HEK293T (cell line): ENCODE measurements at places on chromosomes 1 and 21.
A peak's percentile ranks its signal among the peaks of the same experiment; 100 is the strongest.

- peak; percentile 90 for DNase-seq
These were observed at the start of gene IL20 for GRCh38 chr1:206864939-206865671. IL20 (plus strand) TSS chr1:206865623; CDS start chr1:206865853, 230 bp downstream.

DNA sequence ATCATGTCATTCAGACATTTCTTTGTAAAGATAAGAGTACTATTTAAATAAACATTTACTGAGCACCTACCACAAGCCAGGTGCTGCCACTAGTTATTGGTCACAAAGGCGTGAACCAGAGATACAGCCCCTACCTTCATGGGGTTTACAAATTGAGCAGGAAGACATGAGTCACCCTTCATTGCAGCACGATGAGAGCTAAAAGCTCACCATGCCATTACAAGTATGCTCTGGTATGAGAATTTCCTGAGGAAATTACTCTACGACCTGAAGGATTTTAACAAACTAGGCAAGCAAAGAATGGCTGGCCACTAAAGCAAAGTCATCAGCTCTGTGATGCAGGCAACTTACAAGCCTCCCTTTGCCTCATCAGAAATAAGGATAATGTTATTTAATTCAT is 346.8 kb downstream of the BRINP2 start:
- DNase-seq = no peak

GRCh38 chr1:238499021-238499420 is 608.3 kb upstream of the ZP4 start:
- no peak for DNase-seq

DNA sequence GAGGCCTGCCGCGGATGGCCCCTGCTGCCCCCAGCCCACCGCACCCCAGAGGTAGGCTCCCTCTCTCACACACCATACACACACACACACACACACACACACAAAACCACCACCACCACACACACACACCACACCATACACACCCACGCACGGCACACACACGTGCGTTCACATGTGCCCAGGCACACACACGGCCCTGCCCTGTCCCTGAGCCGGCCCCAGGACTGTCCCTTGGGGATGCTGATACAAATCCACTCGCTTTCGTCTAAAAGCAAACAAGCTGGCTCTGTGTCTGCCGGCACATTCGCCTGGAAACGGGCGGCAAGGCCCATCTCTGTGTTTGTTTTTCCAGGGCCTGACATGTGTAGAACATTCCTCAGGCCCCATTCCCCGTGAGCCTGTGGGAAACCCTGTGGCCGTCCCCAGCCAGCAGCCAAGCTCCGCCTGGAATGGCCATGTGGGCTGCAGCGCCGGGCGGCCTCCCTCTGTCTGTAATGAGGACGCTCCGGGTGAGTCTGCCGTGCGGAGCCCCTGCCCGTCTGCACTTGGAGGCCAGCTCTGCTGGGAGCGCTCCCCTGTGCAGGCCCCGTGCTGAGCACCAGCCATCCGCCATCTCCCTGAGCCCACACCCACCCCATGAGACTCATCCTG is 67.4 kb downstream of the DMRTB1 start:
- DNase-seq = no peak

DNA sequence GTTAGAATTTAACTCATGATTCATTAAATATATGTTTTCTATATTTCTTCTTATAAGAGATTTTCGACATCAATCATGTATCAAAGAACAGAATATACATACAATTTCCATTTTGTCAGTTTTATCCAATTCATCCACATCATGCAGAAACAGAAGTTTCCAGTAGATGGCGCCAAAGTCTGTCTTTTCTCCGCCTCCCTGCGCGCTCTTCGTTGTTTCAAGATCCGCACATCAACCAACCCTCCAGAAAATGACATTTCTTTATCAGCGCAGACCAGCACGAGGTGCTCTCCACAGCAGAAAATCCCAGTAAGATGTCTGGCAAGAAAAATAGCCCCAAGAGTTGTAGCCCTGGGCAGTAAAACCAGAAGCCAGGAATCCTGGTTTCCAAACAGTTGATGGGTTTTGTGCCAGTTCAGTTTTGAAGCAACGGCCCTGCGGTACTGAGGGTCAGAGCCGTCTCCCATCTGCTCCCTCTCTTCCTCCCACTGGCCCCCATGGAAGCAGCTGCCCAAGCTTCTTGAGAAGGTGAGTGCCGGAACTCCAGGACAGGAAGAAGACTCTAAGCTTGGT is 38.6 kb upstream of the GPR137B start:
- DNase-seq = peak; percentile 85

DNA sequence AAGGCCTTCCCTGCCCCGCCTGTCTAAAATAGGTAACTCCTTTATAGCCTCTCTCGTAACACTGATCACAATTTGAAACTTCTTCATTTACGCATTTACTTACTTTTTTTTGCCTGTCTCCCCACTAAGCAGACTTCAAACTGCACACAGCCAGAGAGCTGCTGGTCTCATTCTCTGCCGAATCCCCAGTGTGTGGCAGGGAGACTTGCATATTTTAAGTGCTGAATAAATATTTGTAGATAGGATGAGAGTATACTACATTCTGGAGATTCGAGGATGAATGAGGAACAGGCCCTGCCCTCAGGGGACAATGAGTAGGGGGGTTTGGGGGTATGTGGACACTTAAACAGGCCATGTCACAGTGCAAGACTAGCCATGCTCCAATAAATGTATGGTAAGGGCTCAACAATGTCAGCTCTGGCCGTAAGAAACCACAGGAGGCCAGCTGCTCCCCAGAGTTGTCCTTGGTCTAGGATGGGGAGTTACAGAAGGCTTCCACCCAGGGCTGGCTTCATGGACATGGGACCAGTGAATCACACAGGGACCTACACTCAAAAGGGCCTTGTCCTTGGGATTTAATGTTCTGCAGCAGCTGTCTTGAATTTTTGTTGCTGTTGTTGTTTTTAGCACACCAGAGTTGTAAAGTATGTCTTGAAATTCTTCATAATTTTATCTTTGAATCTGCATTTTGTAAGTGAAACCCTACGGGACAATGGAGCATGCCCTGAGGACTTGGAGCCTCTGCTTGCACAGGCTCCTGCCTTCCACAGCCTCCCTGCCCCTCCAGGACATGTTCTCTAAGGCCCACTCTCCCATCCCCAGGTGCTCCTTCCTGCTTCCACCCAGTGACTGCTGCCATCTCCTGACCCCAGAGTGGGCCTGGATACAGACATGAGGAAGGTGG is 8.5 kb downstream of the DIO1 start:
- DNase-seq = no peak

GRCh38 chr1:111943846-111944749 is 45.4 kb downstream of the KCND3 start:
- DNase-seq = no peak

- DNase-seq = no peak
These were observed 130.2 kb downstream of the NR5A2 start for GRCh38 chr1:200157715-200158114.

DNA sequence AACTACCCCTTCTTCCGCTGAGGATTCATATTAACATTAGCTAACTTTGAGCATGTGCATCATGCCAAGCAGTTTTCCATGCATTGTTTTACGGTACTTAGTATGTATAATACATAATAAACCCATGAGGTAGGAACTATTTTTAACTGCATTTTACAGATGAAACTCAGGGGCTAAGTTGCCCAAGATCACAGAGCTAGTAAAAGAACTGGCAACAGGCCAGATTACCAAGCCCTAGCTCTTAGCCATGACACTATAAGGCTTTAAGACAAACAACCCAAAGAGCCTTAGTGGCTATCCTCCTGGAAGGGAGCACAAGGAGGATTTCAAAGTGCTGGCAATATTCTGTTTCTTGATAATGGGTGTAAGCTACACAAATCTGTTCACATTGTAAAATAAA is 6.1 kb downstream of the AK2 start:
- DNase-seq = no peak

GRCh38 chr21:30831194-30831765 is 1.7 kb upstream of the KRTAP7-1 start:
- DNase-seq = peak; percentile 26

- no peak for DNase-seq
These were observed 30.8 kb upstream of the EPS8L3 start for GRCh38 chr1:109794319-109795132.

DNA sequence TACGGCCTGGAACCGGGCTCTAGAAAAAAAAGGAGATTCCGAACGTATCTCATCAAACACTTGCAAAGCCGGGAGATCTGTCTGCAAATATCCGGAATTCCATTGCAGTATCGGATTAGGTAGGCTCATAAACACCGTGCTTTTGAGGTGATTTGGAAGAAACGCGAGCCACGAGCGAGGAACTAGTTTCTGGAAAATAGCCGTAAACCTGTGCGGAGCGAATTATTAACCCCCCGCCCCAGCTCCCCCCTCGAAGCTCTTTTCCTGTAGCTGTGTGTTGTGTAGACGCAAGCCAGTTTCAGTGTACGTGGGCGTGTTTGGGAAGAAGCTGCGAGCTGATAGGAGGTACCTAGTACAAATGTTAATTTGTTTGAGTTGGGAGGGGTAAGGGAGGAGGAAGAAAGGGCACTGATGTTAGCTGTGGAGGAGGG is 1.1 kb downstream of the RALGPS2 start:
- peak; percentile 76 for DNase-seq

GRCh38 chr1:85654066-85654782 is 54.0 kb downstream of the ZNHIT6 start:
- no peak for DNase-seq

DNA sequence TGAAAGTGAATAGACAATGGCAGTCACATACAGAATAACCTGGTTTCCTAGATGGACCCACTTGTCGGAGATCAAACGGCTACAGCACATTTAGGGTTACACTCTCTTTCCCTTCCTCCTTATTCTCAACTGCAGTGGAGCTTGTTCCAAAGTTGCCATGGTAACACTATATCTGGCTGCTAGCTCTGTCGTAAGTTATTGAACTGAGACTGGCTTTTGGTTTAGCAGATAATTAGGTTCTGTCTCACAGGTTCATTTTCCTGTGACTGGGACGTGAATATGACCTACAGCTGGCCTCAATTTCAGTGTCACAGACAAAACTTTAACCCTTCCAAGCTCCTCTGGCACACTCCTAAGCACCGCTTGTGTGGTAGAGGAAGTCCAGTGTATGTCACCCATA is 875.8 kb downstream of the USP25 start:
- no peak for DNase-seq

- DNase-seq = no peak
These were observed 3.0 kb downstream of the TIAM1 start for GRCh38 chr21:31340942-31341487.

DNA sequence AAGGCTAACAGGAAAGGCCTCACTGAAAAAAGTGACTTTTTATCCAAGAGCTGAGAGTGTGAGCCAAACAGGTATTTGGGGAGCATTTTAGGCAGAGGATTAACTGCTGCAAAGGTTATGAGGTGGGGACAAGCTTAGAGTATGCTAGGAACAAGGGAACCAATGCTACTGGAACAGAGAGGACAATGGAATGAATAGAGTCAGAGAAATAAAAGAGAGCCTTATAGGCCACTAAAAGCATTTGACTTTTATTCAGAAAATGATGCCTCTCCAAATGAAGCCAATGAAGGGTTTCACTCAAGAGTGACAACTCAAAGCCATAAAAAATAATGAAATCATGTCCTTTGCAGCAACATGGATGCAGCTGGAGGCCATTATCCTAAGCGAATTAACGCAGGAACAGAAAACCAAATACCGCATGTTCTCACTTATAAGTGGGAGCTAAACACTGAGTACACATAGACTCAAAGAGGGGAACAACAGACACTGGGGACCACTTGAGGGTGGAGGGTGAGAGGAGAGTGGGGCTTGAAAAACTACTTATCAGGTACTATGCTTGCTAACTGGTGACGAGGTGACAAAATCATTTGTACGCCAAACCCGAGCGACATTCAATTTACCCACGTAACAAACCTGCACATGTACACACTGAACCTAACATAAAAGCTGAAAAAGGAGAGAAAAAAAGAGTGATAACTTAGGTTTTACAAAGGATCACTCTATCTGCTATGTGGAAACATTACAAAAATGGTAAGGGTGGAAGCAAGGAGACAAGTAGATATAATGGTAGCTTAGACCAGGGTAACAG is 11.1 kb downstream of the PTP4A2 start:
- DNase-seq = no peak

GRCh38 chr1:1318131-1318652 is 6.3 kb downstream of the INTS11 start:
- no peak for DNase-seq

DNA sequence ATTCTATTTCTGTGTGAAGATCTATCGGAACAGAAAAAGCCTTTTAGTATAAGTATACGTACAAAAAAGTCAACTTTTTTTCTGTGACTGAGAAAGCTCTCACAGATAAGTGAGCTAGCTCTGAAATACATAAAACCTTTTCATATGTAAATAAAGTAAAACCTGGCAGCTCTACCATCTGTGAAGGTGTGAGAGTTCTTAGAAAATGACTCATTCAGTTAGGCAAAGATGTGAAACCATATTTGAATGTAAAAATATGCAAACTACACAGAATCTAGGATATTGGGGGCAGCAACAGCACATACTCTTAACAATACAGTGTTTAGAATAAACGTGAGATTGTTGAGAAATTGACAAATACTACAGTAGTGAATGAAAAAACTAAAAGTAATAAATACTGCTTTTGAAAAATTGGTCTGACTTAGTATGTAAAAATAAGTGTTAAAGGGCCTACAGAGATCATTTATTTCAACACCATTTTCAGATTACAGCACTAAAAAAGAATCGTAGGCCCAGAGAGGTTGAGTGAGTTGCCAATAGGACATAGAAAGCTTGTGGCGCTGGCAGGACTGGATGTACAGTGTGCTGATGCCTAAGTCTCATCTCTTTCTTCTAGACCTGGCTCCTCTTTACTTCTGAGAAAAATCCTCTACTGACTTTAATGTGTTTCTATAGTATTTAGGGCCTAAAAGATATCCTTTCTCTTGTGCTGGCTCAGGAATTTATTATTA is 19.8 kb downstream of the ATP6V1G3 start:
- no peak for DNase-seq

DNA sequence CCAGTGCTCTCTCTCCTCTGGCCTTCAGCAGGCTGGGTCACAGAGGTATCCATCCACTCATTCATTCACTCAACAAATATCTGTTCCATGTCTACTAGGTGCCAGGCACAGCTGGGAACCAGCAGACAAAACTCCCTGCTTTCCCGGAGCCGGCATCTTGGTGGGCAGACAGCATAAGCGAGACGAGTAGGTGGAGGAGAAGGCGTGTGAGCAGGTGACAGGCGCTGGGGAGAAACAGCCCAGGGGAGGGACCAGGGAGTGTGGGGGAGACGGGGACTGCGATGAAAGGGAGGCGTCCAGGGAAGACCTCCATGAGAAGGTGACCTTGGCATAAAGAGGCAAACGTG is 11.0 kb upstream of the KCNAB2 start:
- DNase-seq = no peak

- DNase-seq = no peak
These were observed 35.5 kb upstream of the SLAMF9 start for GRCh38 chr1:159989581-159989980.

DNA sequence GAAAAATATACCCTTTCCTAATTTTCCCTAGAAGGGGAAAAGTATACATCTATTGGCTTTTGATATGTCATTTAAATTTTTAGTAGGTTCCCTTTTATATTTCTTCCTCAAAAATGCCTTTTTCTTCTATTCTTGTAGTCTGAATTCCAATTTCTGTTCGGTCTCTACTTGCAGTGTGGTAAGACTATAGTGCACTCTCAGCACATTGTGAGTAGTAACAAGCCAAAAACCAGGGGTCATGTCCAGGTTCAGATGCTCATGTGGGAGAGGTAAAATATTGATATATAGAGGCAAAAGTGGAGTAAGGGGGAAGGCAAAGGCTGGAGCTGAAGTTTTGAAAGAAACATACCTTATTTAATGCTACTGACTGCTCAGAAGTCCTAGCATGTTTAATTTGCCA is 4.0 kb upstream of the FCGR2A start:
- DNase-seq = no peak
